ENCODE measurements at places on chromosomes 7 and 10.

GRCh38 chr10:70462349-70462984 is 16.1 kb upstream of the PALD1 start:
- DNase-seq, result no peak

- DNase-seq, result no peak
Measured at GRCh38 chr10:130339091-130339490, 202.9 kb downstream of the GLRX3 start.

DNA sequence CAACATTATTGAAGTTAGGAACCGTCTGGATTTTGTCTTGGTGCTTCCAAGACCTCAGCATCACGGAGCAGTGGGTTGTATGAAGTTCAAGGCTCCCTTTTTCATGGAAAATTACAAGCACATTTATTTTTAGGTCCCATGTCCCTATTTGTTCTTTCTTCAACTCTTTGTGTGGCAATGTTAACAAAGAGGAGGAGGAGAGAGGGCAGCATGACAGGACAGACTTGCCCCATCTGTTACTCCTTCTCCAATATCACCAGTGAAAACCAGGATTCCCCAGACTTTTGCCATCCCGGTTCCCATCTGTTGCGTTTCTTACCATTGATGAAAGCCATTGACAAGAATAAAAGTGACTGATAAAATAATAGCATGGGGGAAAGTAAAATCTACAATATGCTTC is 28.6 kb downstream of the EEPD1 start:
- no peak for DNase-seq

DNA sequence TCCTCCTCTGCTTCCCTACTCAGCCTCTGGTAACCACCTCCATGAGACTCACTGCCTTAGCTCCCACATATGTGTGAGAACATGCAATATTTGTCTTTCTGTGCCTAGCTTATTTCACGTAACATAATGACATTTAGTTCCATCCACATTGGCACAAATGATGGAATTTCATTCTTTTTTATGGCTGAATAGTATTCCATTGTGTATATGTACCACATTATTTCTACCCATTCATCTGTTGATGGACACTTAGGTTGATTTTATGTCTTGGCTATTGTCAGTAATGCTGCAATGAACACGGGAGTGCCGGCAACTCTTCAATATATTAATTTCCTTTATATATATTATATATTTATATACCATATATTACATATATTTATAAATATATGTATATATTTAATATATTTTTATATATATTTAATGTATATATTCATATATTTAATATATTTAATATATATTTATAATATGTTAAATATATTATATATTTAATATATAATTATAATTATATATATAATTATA is 1046.9 kb downstream of the DNAJB9 start:
- DNase-seq, result no peak

- no peak for DNase-seq
Measured at GRCh38 chr7:1081931-1082401, 5.9 kb upstream of the GPER1 start.

DNA sequence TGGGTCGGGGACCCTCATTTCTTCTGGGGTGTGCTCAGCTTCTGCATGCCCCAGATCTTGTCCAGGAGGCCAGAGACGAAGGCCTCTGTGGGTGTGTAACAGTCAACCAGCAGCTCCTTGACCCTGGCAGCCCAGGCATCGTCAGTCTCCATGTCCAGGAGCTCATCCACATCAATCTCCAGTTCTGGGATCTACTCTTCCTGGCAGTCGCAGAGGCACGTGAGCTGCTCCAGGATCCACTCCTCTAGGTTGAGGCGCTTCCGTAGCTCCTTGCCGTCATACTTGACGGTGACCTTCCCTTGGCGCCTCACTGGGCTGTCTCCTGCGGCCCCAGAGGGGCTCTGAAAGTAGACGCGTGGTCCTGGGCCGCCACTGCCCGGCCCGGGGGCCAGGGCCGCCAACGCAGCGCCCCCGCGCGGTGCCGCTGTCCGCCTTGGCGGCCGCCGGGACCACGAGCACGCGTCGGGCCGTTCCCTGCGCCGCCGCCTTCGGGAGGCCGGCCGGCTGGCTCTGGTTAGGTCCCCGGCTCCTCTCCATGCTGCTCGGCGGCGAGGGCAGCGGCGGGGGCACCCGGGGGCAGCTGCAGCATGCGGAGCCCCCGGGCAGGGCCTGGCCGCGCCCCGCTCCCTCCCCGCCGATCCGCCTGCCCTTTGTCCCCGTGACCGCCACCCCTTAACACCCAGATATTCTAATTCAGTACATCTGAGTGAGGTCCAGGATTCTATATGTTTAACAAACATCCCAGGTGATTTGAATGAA is 170.5 kb downstream of the SEPTIN7 start:
- DNase-seq, result no peak

DNA sequence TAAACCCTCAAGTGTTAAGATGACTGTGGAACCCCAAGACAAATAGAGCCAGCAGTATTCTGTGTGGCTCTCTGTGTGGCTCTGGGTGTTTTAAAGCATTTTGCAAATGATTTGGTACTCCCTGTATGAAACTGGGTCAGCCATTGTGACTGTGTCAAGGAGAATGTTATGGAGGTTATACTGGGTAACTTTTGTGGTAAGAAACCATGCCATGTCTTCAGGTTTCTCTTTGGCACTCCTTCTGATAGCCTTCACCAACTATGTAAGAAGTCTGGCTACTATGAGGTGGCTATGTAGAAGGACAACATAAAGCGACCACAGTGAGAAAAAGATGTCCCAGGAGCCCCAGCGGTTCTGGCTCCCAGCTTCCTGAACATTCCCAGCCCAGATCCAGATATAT is 226.6 kb upstream of the RHOBTB1 start:
- no peak for DNase-seq

GRCh38 chr10:70634011-70634410 is 31.5 kb upstream of the PRF1 start:
- DNase-seq, result no peak

GRCh38 chr10:77516575-77516974 is 121.0 kb downstream of the KCNMA1 start:
- DNase-seq, result no peak

DNA sequence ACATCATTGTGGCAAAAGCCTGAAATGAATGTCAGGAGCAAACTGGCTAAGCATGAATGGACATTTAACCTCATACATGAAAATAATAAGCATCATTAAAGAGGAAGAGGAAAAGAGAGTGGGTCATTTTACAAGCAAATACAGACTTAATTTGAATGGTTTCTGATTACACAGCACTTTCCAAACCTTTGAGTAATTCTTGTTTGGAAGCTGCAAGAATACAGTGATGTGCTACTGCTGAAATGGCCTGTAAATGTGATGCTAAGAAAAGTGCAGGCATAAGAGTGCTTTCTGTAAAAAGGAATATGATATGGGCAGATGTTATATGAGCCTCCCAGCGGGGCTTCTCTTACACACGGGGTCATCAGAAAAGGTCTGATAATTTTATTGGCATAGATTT is 30.2 kb downstream of the TAS2R16 start:
- DNase-seq, result no peak

GRCh38 chr10:103871006-103871405 is 15.6 kb upstream of the SH3PXD2A start:
- DNase-seq, result no peak

DNA sequence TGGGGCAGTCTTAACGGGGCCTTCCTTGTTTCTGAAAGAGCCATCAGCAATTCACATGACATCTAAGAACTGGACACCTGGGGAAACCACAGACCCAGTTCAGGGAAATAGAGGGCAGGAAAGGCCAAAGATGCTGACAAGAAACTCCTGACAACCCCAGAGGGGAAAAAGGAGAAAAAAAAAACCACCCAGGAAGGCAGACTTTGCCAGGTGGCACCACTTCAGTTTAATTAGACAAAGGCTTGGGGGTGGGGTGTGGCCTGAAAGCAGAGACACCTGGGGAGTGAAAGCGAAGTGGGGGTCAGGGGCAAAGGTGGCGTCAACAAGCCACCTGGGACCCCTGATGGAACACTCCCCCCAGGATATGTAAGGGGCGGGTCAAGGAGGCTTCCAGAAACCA is 53.6 kb downstream of the RAB11FIP2 start:
- DNase-seq, result no peak

- no peak for DNase-seq
Measured at GRCh38 chr10:60942134-60942787, 1.7 kb downstream of the RHOBTB1 start.

GRCh38 chr10:29473406-29474100 is 161.2 kb downstream of the SVIL start:
- no peak for DNase-seq

DNA sequence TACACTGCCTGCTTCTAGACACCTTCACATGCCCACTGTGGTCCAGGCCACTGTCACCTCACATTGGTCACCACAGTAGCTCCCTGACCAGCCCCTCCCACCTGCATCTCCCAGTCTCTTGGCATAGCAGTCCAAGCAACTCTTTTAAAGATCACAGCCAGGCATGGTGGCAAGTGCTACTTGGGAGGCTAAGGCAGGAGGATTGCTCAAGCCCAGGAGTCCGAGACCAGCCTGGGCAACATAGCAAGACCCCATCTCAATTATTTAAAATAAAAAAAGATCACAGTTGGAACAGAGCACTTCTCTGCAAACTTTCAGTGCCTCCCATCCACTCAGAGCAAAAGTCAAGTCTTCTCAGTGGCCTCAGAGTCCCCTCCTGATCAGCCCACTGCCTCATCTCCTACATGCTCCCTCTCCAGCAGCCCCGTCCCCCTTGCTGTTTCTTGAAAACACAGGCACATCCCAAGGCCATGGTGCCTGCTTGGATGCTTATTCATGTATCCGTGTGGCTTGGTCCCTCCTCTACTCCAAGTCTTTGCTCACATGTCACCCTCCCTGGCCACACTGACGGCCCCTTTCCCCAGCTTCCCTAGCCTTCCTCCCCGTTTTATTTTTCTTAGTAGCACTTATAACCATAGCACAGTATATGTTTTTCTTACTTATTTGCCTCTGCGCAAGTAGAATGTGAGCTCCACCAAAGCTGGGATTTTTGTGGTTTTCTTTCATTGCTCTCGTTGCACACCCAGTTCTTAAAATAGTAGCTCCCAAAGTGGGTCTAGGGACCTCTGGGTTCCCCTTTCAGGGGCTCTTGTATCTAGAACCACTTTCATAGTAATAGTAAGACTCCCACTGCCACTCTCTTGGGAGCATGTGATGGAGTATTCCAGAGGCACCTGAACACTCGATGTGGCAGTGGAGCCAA is 19.5 kb downstream of the TSPAN15 start:
- no peak for DNase-seq

DNA sequence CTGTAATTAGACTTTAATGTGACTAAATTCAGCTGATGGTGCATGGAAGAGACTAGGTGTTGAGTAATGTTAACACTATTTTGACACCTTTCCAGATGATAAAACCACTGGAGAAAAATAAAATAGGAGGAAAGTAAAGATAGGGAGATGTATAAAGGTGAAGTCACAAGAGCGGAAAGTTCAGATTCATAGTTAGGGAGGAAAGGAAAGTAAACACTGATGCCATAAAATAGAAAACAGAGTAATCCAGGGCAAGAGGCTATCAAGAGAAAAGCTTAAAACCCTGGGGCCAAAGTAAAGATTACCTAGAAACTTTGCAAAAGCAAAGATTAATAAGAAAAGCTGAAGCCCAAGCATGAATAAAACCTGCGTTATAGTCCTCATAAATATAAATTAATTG is 62.8 kb downstream of the RAB11FIP2 start:
- DNase-seq, result no peak

- no peak for DNase-seq
Measured at GRCh38 chr7:33893377-33893776, 12.0 kb upstream of the BMPER start.

- no peak for DNase-seq
Measured at GRCh38 chr10:103480521-103480920, 1.5 kb upstream of the CALHM3 start.

DNA sequence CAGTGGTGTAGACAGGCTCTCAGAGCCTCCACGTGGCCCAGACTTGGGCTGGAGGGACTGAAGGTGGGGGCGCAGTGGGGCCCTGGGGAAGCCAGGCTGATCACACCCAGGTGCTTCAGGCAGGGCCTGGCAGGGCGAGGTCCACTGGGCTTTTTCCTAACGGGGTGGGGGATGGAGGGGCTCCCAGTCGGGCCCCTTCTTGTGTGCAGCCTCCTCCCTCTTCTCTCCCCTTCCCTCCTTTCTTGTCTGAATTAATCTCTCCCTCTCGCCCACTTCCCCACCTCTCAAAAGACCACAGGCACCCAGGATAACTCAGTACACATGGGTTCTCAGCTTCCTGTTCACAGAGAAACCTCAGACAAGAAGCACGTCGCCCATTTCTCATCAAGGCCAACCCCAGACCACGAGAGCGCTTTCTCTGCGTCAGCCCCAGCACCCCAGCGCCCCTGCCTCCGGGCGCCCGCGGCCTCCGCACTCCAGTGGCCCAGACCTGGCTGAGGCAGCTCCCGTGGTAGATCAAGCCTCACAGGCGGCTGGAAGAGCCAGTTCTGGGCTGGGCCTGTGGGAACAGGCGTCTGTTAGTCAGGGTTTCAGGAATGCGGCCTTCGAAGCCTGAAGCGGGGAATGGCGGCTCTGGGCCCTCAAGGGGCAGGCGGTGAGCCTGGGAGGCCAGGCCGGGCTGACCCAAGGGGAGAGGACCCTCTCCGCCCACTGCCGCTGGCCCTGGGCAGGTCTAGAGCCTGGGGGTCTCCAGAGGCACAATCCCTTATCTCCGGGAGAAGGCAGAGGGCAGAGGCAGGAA is 50.6 kb downstream of the PWWP2B start:
- peak; percentile 55 for DNase-seq

GRCh38 chr7:98251231-98251600 is 816 bp downstream of the TECPR1 start:
- DNase-seq, result peak; percentile 4

GRCh38 chr10:48552946-48553564 is 51.8 kb downstream of the ARHGAP22 start:
- DNase-seq, result no peak

- no peak for DNase-seq
Measured at GRCh38 chr7:147308539-147308938, 1191.9 kb downstream of the CNTNAP2 start.

- DNase-seq, result no peak
Measured at GRCh38 chr10:43204042-43204942, 62.6 kb downstream of the RASGEF1A start.

DNA sequence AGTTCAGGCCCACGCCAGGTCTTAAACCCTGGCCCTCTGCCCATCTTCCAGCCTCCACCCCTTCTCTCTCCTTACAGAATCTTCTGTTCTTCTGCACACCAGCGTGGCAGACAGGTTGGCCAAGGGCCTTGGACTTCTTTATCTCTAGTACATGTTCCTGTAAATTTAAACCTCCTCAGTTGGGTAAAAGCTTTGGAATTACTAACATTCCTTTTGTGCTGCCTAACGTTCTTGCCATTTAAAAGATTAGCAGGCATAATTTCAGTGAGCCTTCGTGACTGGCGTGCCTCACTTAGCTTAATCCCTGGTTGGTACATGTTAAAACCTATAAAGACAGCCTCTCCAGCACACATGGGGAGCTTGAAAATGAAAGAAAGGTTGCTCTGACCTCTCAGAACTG is 192.2 kb downstream of the CUX1 start:
- no peak for DNase-seq

GRCh38 chr10:416091-416515 is 273.4 kb downstream of the DIP2C start:
- DNase-seq, result no peak

DNA sequence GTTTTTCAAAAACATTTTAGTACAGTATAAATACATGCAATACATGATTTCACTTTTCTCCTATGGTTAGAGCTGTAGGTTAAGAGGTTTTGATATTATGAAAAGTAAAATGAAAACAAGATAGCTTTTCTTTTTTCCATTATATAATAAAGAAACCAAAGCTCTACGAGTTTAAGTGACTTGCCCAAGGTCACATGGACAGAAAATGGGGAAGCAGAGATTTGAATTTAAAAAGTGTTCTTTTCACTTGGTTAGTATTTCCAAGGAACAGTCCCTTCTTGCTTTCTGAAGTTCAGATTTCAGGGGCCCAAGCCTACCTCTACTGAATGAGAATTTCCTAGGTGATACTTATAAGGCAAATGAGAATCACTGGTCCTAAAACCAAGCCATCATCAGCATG is 13.2 kb upstream of the MAP3K8 start:
- no peak for DNase-seq

Data from stimulated activated CD8-positive, alpha-beta memory T cell treated with anti-CD3 and anti-CD28 coated beads, Interleukin-12 subunit alpha, Interleukin-12 subunit beta, amount 100 ng/mL, for 1 hour (primary cell).